ENCODE measurements at places on chromosomes 3 and 15.

DNA sequence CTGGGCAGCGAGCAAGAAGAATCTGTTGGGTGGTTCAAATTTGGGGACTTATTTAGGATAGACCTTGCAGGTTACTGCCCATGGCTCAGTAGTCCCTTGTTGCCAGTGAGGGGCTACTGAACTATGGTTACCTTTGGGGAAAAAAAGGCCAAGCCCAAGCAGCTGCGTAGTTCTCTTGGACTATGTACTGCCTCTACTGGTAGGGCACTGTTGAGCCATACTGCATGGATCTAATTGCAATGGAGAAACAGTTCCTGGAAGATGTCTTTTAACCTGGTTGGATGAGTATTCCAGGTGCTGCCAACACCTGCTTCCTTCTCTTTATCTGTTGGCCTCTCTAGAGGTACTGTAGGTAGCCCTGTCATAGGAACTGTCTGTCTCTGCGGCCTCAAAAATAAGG is 671.9 kb upstream of the CBLB start:
- no peaks in the 10 kb centered on the region for H3K36me3 ChIP-seq
- H3K4me3 ChIP-seq = no peak overlapping the region
- no peak overlapping the region for H3K27ac ChIP-seq
- no peaks in the 10 kb centered on the region for H3K27me3 ChIP-seq
- DNase-seq = no peak
- no peaks in the 10 kb centered on the region for H3K4me1 ChIP-seq

GRCh38 chr15:69823223-69823907 is 274.4 kb downstream of the TLE3 start:
- no peak overlapping the region for H3K4me3 ChIP-seq
- peaks cover 10% of the 10 kb centered on the region for H3K27me3 ChIP-seq
- H3K4me1 ChIP-seq = peaks cover 29% of the 10 kb centered on the region
- H3K27ac ChIP-seq = no peak overlapping the region

DNA sequence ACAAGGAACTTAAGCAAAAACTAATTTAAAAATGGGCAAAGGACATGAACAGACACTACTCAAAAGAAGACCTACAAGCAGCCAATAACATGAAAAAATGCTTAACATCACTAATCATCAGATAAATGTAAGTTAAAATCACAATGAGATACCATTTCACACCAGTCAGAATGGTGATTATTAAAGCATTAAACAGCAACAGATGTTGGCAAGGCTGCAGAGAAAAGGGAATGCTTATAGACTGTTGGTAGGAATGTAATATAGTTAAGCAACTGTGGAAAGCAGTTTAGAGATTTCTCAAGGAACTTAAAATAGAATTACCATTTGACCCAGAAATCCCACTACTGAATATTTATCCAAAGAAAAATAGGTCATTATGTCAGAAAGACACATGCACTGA is 482.2 kb downstream of the SQOR start:
- no peaks in the 10 kb centered on the region for H3K4me1 ChIP-seq
- H3K36me3 ChIP-seq = no peaks in the 10 kb centered on the region
- no peak overlapping the region for H3K4me3 ChIP-seq
- H3K27ac ChIP-seq = no peak overlapping the region
- DNase-seq = no peak

DNA sequence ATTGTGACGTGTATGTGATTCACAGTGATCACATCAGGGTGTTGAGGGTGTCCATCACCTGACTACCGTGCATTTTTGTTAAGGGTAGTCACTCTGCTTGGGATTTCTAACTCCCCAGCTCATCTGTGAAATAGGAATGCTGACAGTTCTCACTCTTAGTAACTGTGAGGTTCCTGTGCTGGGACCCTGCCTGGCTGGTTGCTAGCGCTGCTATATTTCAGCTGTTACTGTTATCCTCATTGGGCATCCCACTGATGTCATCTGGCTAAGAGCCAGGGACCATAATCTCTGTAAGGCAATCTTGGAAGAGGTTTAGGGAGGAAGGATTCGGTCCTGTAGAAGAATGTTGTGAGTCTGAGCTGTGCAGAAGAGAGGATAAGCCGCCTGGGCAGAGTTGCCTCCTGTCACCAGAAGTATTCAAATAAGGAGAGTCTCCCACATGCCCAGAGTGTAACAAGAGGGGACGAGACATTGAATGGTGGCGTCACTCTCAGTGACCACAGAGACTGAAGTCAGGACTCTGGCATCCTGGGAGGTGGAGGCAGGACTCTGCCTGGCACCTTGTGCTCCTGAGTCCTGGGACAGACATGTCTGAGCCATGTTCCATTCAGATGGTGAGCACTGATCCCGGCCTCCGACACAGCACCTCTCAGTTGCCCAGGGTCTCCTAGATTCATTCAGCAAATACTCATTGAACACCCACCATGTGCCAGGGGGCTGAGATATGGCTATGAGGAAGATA is 52.2 kb downstream of the FBLN2 start:
- no peak overlapping the region for H3K4me3 ChIP-seq
- H3K4me1 ChIP-seq = no peaks in the 10 kb centered on the region
- H3K27ac ChIP-seq = no peak overlapping the region
- H3K27me3 ChIP-seq = no peaks in the 10 kb centered on the region
- DNase-seq = peak; percentile 17

- no peak overlapping the region for H3K4me3 ChIP-seq
- no peak overlapping the region for H3K27ac ChIP-seq
- no peaks in the 10 kb centered on the region for H3K36me3 ChIP-seq
- H3K4me1 ChIP-seq = no peaks in the 10 kb centered on the region
Measured at GRCh38 chr3:13010780-13011572, 62.3 kb downstream of the IQSEC1 start.

DNA sequence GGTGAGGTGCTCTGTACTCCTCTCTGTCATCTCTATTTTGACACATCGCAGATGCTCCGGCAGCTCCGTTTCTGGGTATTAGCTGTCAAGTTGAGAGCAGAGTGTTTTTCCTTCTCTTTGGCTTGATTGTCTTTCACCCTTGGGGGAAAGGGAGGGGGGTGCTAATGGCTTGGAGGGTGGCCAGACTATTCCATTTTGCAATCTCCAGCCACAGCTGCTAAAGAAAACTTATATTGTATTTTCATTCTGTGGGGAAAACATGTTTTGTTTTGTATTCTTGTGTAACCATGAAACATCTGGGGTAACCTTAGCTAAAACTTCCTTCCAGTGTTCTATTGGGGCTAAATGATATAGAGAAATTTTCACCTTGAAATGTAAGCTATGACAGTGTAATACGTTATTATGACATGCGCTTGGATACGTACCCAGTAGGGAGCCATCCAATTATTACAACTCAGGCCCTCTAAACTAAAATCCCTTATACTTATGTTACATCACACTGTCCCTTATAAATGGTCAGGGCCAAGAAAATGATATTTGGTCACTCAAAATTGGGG is 14.0 kb upstream of the LARP6 start:
- no peak overlapping the region for H3K4me3 ChIP-seq
- peak overlapping the region; percentile 53 for H3K27ac ChIP-seq
- no peaks in the 10 kb centered on the region for H3K27me3 ChIP-seq
- H3K4me1 ChIP-seq = peaks cover 32% of the 10 kb centered on the region
- no peak for DNase-seq

DNA sequence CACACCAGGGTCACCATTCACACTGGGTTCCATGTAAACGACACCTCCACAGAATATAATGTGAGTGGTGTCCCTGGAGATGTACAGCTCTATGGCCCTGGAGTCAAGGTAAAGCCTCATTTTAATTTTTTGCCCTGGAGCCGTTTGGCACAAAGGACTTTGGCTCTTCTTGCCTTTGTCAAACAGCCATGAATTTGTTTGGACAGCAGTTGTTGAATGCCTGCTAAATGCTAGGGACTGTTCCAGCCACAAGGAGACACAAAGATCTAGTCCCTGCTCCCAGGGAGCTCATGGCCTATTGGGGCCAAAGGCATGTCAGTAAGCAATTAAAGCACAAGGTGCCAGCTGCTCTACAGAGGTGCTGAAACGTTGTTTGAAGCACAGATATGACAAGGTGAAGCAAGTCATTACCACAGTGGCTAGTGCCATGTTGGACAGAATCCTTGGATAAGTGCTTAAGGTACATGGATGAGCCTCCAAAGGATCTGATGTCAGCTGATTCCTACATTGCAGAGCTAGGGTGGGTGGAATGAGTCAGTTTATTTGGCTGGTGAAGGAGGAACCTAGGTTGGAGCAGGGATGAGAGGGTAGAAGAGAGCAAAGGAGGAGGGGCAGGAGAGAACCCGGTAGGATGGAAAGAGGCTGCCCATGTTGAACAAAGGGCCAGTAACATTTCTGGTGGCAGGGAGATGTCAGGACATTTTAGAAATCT is 171.9 kb upstream of the CTDSPL start:
- H3K27me3 ChIP-seq = no peaks in the 10 kb centered on the region
- no peak for DNase-seq

GRCh38 chr3:152961323-152961722 is 126.4 kb downstream of the P2RY1 start:
- DNase-seq = peak; percentile 58
- H3K36me3 ChIP-seq = no peaks in the 10 kb centered on the region
- H3K4me1 ChIP-seq = peaks cover 5% of the 10 kb centered on the region

GRCh38 chr3:81442758-81443456 is 318.5 kb downstream of the GBE1 start:
- DNase-seq = no peak
- H3K4me1 ChIP-seq = no peaks in the 10 kb centered on the region
- H3K27me3 ChIP-seq = no peaks in the 10 kb centered on the region
- H3K36me3 ChIP-seq = no peaks in the 10 kb centered on the region

DNA sequence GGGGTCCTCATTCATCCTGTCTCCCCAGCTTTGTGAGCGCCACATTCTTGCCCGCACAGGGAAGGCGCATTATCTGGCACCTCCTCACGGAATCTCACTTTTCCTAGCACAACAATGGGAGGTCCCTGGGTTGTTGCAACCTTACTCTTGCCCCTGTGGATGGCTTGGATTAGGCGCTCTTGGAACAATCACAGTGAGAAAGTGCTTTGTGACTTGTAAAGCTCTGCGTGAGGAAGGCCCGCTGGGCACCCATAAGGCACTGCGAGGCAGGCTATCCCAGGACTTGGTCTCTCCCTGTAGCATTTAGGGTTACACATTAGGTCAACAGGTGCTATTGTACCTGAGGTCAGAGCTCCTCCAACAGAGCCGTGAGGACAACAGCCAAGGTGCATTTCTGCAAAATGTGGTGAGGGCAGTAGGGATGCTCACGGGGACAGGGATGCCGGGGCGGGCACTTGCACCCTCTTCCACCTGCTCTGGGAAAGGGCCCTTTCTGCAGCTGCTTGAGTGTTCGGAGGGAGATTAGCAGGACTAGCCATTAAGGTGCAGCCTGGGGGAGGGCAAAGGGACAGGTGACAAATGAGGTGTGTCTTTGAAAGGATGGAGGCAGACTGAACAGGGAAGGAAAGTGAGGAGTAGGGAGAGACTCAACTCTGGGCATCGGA is 13.9 kb upstream of the LRRC15 start:
- no peak overlapping the region for H3K4me3 ChIP-seq
- DNase-seq = no peak
- H3K27ac ChIP-seq = no peak overlapping the region
- no peaks in the 10 kb centered on the region for H3K27me3 ChIP-seq
- peaks cover 6% of the 10 kb centered on the region for H3K4me1 ChIP-seq

Measured in A673 (cell line).